ENCODE measurements at places on chromosomes 4 and X.

DNA sequence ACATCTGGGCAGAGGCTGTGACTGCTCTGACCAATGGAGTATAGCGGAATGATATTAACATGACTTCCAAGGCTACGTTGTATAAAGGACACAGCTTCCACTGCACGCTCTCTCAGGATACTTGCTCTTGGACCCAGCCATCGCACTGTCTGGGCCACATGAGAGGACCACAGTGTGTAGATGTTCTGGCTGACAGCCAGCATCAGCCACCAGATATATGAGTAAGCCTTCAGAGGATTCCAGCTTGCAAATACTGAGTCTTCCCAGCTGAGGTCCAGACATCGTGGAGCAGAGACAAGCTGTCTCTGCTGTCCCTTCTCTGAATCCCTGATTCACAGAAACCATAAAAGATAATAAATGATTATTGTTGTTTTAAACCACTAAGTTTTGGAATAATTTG lies 146.8 kb upstream of the USP9X start:
- DNase-seq = no peak

GRCh38 chr4:6095023-6095752 lies 77.0 kb upstream of the C4orf50 start:
- DNase-seq = no peak

GRCh38 chrX:142977128-142977914 lies 48.4 kb upstream of the SPANXN4 start:
- no peak for DNase-seq

DNA sequence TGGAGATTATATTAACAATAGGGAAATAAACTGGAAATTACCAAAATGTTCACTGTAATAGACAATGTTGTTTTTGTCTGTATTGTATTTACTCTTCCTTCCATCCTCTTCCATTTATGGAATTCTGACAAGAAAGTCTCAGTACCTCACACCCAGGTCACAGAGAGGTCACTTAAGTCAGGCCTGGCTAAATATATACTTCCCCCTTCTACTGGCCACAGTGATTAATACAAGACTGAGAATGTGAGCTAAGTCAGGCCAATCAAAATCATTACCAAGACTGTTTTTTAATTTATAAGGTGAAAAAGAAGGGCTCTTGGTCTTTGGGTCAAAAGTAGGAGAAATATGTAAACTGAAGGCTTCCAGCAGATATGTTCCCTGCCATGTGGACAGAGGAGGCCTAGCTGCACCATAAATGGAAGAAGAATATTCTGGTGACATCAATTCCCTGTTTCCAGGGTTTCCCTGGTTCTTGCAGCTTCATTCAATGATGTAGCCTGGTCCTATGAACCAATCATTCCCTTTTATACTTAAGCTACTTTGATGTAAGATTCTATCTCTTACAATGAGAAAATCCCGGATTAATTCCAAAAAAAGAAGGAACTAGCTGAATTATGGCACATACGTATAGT lies 64.3 kb downstream of the LRBA start:
- DNase-seq = no peak

GRCh38 chrX:133958997-133959688 lies 26.3 kb downstream of the GPC3 start:
- no peak for DNase-seq

GRCh38 chr4:40055511-40055862 lies 1.2 kb upstream of the N4BP2 start:
- DNase-seq = no peak

GRCh38 chrX:110146521-110146920 lies 143.6 kb downstream of the TMEM164 start:
- DNase-seq = no peak

GRCh38 chr4:6888506-6889071 lies 21.0 kb upstream of the TBC1D14 start:
- DNase-seq = no peak

DNA sequence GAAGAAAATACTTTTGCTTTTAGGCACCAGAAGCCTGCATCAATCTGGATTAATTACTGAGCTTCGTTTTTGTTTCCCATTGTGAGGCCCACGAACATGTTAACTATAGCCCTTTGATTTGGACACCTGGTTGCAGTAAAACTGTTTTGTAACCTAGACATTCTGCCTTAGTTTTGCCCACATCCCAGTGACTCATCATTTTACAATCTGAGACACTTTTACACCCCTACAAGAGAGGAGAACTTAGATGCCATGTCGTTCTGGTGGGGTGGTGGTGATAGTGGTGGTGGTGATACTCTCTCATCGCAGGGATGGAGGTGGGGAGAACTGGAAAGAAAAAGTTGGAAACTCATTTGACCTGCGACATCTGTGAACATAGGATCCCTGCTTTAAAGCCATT lies 1257.2 kb downstream of the ADGRL3 start:
- no peak for DNase-seq

- no peak for DNase-seq
These were observed 2.7 kb upstream of the AMELX start for GRCh38 chrX:11290416-11291102.

GRCh38 chrX:48974033-48974432 lies 2.4 kb upstream of the KCND1 start:
- no peak for DNase-seq

DNA sequence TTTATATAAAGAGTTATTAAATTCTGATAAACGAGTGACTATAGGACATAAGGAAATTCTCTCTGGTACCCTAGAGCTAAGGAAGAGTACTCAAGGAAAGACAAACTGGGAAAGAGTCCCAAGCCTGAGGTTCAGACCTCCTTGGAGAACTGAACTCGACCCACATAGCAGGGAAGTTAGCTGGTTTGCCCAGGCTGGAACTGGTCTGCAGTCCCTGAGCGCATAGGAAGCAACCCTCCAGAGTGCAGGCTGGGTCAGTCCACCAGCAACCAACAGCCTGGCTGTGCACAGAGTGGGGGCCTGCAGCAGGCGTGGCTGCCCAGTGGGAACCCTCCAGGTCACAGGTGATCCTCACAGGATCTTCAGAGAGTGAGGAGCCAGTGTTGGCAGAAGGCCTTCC lies 114.1 kb downstream of the SOWAHB start:
- DNase-seq = no peak

DNA sequence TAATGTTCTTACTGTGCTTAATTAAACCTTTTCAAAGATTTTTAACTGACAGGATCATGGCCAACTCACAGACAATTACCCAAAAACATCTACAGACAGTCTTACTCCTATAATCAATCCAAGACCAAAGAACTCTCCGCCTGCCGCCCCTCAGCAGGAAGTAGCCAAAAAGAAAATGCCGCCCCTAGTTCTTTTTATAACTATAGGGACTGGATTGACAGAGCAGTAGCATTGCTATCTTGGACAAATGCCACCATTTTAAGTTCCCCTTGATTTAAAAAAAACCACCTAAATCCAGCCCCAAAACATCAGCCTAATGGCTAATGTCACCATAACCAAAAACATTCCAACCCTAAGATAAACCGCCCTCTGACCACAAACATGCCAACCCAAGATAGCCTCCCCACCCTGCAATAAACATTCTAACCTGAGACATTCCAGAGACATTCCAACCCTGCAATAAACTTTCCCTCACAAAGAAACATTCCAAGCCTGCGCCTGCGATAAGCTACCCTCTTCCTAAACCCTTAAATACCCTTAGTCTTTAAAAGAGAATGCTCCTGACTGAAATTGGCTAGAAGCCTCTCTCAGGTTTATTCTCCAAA lies 77.0 kb downstream of the COQ2 start:
- DNase-seq = no peak

GRCh38 chr4:134490863-134491262 lies 289.3 kb upstream of the PABPC4L start:
- DNase-seq = peak; percentile 10

GRCh38 chr4:2298532-2298991 lies 36.7 kb upstream of the MXD4 start:
- no peak for DNase-seq

GRCh38 chrX:50081282-50081889 lies 119.4 kb downstream of the AKAP4 start:
- no peak for DNase-seq

DNA sequence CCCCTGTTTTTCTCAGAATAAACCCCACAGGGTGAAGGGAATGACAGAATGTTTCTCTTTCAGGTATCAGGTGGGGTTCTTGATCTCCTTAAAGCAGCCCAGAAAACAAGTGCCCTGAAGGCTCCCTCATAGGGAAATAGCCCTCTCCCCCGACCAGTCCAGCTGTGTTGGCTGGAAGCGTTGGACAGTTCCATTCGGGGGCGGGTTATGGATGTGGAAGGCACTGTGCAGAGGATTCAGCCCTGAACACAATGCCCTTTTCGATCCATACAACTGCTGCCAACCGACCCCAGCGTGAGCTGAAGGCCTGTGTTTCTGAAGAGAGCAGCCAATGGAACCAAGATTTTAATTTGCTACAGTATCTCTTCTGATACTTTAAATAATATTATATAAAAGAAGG lies 41.5 kb downstream of the SEL1L3 start:
- no peak for DNase-seq

DNA sequence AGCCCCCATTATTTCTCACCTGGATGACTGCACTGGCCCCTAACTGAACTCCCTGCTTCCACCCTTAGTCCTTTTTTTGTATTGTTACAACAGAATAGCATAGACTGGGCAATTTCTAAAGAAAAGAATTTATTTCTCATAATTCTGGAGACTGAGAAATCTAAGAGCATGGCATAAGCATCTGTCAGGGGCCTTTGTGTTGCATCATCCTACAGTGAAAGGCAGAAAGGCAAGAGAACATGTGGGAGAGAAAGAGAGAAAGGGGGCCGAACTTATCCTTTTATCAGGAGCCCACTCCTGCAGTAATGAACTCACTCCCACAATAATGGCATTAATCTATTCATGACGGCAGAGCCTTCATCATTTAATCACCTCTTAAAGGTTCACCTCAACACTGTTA lies 122.1 kb downstream of the EFNB1 start:
- no peak for DNase-seq

GRCh38 chr4:169976951-169977350 lies 49.2 kb downstream of the MFAP3L start:
- DNase-seq = no peak

GRCh38 chr4:78031417-78031950 lies 25.6 kb upstream of the FRAS1 start:
- no peak for DNase-seq

DNA sequence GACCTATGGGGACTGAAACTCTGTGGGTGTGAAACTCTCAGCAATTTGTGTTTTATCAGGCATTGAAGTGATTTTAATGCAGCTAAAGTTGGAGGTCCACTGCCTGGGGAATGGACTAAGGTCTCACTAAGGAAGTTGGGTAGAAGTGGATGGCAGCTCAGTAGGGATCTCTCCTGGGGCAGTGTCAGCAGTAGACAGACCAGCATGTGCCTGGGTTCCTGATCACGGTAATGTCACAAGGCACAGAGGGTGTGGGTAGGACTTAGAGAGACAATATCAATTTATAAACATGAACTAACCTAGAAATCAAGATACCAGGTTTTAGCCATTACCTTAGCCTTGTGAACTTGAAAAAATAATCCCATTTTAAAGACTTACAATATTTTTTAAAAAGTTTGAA lies 380.3 kb upstream of the LCORL start:
- DNase-seq = no peak

DNA sequence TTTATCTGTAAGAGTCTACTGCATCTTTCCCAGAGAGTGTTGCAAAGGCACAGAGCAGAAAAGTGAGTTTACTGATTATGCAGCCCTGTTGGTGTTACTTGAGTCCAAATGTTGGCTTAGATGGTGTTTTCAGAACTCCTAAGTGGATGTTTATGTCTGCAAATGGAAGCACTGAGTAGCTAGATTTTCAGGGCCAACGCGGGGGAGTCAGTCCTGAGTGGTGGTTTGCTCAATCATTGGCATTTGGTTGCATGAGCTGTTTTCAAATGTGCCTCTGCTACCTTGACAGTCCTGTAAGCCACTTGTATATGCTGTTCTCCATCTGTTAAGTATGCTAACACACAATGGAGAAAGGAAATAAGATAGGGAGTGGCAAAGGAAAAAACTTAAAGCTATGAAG lies 45.4 kb downstream of the MAMLD1 start:
- DNase-seq = no peak

GRCh38 chrX:143095321-143095720 lies 69.6 kb downstream of the SPANXN4 start:
- DNase-seq = no peak

- DNase-seq = peak; percentile 29
These were observed 549.7 kb downstream of the IL1RAPL1 start for GRCh38 chrX:29136904-29137303.

GRCh38 chrX:101550362-101550750 lies at the start of gene ARMCX1:
Gene ARMCX1, plus strand, starts transcription at chrX:101550547. Its CDS starts 2,384 bp downstream, at chrX:101552931.
- DNase-seq = peak; percentile 88

DNA sequence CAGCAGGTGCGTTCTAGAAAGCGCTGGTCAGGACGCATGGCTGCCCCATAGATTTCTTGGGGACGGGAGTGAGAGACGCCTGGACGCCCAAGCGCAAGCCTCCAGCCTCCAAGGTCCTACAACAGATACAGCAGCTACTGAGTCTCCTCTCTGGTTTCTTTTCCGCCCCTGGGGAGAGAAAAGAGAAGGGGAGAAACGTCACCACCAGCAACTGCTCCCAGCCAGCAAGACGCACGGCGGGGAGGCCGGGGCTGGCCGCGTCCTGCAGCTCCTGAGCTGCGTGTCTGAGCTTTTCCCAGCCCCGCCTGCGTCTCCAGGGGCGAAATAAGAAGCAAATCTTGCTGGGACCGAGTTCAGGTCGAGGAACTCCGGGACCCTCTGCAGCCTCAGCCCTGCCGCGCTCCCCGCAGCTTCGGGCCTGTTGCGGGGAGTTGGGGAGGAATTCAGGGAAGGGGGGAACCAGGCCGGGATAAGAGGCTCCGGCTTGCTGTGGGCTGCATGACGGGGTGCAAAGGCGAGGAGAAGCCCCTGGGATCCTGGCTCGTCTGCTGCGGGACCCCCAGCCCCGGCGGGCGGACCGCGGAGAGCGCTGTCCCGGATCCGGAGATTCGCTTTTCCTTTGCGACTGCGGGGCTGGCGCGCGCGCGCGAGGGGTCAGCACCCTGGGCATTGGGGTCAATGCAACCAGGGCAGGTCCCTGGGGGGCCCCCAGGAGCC lies 6.8 kb upstream of the SHOX start:
- peak; percentile 62 for DNase-seq

DNA sequence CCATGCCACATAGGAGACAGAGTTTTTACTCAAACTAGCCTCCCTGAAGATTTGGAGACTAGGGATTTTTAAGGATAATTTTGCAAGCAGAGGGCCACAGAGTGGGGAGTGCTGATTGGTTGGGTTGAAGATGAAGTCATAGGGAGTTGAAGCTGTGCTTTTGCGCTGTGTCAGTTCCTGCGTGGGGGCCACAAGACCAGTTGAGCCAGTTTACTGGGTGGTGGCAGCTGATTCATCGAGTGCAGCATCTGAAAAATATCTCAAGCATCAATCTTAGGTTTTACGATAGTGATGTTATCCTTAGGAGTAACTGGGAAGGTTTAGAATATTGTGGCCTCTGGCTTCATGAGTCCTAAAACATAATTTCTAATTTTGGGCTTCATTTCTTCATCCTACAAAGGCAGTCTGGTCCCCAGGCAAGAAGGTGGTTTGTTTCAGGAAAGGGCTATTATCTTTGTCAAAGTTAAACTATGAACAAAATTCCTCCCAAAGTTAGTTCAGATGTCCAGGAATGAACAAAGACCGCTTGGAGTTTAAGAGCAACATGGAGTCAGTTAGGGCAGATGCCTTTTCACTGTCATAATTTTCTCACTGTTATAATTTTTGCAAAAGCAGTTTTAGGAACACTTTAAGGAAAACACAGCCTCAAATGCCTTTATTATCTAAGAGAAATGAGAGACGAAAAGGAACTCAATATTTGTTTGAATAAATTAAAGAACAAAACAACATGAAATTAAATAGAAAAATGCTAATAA lies 960.8 kb upstream of the PRKX start:
- DNase-seq = no peak

- no peak for DNase-seq
These were observed 1.3 kb upstream of the RGS12 start for GRCh38 chr4:3291411-3291968.

- no peak for DNase-seq
These were observed 130.2 kb downstream of the GASK1B start for GRCh38 chr4:158042591-158043030.
